ENCODE measurements at places on chromosomes 12 and 14. TPM values are rescaled to one million over a fixed set of nuclear protein-coding genes. Genes with fewer than 3 reads are reported as not detected.

The GPR135 gene
- 2.9 TPM for total RNA-seq

The ANKRD33 gene
- total RNA-seq, result not detected

The MMP14 gene
- 138 TPM for total RNA-seq

The GZMB gene
- total RNA-seq, result not detected

The B4GALNT1 gene
- 11.2 TPM for total RNA-seq

The SERPINA9 gene
- total RNA-seq, result not detected

The FOXA1 gene
- not detected for total RNA-seq

The MMP17 gene
- total RNA-seq, result 63.2 TPM

The GUCY2C gene
- total RNA-seq, result 0.11 TPM

The SLC5A8 gene
- total RNA-seq, result 0.08 TPM

The COX8C gene
- not detected for total RNA-seq

The SCNN1A gene
- not detected for total RNA-seq

The WSCD2 gene
- total RNA-seq, result not detected

The CCDC175 gene
- not detected for total RNA-seq

The RTL1 gene
- not detected for total RNA-seq

The CBLN3 gene
- total RNA-seq, result 0.24 TPM

The STAT2 gene
- 131 TPM for total RNA-seq

The RNF212B gene
- not detected for total RNA-seq

The PLA2G1B gene
- not detected for total RNA-seq

The SLC25A21 gene
- total RNA-seq, result 1.8 TPM

The GPR84 gene
- not detected for total RNA-seq

The PRKD1 gene
- 10.7 TPM for total RNA-seq

The ATN1 gene
- 5.0 TPM for total RNA-seq

All from SK-MEL-5 (cell line).